ENCODE measurements at places on chromosomes 5 and 9.

GRCh38 chr5:144227363-144227999 is 56.8 kb downstream of the KCTD16 start:
- DNase-seq = no peak

- DNase-seq = peak; percentile 20
These were observed 134.9 kb upstream of the ADCY2 start for GRCh38 chr5:7261049-7261448.

DNA sequence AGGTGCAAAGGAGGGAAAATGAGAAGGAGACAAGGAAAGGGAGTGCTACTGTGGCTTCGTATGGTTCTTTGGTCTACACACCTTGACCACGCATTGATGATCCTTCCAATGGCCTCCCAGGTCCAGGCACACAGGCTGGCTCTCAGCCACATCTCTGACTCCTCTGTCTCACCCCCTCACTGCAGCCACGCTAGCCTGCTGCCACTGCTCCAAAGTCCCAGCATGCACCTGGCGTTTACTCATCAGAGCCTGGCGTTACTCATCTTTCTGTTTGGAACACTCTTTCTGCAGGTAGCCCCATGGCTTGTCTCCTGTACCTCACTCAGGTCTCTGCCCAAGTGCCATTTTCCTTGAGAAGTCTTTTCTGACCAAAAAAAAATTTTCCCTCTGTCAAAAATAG is 195.5 kb downstream of the SNCAIP start:
- DNase-seq = no peak

DNA sequence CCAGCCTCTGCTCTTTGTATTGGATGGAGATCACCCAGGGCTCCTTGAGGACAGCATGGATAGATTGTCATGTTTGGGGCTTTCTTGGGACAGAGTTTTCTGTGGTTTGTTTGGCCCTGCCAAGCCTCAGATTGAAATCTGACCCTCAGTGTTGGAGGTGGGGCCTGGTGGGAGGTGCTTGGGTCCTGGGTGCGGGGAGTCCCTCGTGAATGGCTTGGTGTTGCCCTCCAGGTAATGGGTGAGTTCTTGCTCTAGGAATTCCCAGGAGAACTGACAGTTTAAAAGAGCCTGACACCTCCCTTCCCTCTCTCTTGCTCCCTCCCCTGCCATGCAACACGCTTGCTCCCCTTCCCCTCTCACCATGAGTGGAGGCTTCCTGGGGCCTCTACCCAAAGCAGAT is 48.6 kb upstream of the OLFM1 start:
- no peak for DNase-seq

GRCh38 chr5:110053824-110054223 is 364.1 kb downstream of the MAN2A1 start:
- DNase-seq = no peak

DNA sequence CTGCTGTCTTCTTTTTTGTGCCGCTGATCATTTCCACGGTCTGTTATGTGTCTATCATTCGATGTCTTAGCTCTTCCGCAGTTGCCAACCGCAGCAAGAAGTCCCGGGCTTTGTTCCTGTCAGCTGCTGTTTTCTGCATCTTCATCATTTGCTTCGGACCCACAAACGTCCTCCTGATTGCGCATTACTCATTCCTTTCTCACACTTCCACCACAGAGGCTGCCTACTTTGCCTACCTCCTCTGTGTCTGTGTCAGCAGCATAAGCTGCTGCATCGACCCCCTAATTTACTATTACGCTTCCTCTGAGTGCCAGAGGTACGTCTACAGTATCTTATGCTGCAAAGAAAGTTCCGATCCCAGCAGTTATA is 17.1 kb downstream of the F2R start:
- DNase-seq = no peak

DNA sequence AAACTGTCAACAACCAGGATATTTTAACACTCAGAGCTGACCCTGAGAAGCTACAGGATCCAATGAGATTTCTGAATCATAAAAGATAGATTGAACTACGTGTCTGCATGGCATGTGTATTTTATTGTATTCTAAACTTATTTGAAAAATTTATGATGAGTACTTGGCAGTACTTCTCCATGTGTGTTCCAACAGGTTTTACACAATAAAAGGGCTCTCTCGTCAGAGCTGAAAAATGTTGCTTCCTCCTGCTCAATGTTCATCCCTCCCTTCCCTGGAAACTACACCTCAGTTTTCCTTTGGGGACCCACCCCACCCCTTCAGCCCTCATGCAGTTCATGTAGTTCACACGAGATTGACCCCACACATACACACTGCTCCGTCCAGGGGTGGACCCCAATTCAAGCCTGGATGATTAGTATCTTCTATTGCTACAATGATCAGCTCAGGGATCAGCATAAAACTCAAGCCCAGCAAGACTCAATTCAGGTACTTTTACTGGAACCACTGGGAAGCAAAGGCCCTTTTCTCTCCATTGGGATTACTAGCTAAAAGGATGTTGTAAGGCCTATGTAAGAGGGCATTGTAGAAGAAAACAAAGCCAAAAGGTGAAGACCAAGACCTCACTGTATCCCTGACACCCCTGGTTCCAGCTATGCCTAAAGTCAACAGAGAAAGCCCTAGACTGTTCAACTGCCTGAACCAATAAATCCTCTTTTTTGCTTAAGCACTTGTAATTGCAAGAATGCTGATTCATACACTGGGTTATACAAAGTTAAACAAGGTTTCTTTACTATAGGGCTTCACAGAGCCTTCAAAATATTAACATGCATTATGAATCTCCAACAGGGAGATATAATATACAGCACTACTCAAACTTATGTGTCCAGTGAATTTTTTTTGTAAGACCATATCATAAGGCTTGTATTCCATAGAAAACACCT is 112.6 kb downstream of the SAXO1 start:
- DNase-seq = no peak

GRCh38 chr9:123712399-123712798 is 217.5 kb downstream of the DENND1A start:
- DNase-seq = no peak

DNA sequence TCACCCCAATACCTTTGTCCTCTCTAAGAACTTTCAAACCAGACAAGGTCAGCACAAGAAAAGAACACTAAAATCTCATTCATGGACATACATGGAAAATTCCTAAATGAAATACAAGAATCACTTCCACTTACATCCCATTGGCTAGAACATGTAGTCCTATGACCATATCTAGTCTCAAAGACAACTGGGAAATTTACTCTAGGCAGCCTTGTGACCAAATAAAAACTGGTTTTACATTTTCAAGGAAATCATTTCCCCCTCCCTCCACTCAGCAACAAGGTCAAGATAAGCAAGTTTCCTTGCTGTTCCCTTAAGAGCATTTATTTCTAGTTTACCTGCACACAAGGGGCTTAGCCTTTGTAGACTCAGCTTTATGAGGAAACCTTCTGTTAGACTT is 20.3 kb upstream of the SERINC5 start:
- DNase-seq = no peak
